ENCODE measurements at places on chromosomes 5 and 9.

DNA sequence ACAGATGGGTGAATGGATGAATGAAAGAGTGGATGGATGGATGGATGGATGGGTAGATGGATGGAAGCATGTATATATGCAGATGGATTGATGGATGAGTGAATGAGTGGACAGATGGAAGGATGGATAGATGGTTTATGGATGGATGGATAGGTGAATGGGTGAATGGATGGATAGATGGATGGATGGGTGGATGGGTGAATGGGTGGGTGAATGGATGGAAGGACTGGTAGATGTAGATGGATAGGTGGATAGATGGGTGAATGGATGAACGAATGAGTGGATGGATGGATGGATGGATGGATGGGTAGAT is 85.1 kb downstream of the COL5A1 start:
- no peak for DNase-seq

- no peak for DNase-seq
Observed at GRCh38 chr5:91423871-91424270, 40.8 kb upstream of the ARRDC3 start.

DNA sequence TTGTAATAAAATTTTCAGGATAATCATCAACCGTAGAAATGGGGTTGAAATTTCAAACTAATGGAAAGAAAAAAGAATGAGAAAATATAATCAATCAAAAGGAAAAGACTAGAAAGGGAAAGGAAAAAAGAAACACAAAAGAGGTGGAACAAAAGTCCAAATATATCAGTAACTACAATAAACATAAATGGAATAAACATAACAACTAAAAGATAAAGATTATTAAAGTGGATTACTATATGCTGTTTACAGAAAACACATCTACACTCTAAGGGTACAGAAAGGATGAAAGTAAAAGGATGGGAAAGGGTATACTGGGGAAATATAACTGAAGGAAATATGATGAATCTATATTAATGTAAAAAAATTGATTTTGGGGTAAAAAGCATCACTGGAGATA is 43.0 kb downstream of the AHRR start:
- no peak for DNase-seq

DNA sequence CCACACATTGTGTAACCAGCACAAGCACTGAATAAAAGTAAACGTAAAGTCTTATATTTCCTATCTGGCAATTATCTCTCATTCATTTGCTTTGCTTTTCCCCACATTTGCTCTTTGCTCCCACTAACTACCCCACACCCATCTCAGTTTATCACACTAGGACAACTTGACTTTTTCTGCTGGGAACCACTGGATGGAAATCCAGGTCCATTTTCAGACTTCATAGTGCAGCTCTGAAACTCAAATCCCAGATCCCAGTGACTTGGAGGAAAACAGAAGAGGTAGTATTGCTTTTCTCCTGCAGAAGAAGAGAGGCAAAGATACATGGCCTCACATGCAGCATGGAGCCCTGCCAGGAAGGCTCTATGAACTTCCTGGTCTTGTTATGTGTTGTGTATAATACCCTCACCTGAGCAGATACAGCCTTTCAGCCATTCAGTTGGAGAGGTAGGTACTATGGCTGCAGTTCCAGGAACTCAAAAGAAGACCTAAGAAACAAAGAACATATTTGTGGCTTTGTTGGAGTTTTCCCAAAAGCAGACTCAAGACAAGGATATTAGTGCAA is 90.0 kb upstream of the NIPBL start:
- DNase-seq: no peak

- DNase-seq: no peak
Observed at GRCh38 chr5:74149395-74149794, 491.1 kb downstream of the ENC1 start.

GRCh38 chr9:86925686-86926085 is 21.6 kb downstream of the GAS1 start:
- no peak for DNase-seq

DNA sequence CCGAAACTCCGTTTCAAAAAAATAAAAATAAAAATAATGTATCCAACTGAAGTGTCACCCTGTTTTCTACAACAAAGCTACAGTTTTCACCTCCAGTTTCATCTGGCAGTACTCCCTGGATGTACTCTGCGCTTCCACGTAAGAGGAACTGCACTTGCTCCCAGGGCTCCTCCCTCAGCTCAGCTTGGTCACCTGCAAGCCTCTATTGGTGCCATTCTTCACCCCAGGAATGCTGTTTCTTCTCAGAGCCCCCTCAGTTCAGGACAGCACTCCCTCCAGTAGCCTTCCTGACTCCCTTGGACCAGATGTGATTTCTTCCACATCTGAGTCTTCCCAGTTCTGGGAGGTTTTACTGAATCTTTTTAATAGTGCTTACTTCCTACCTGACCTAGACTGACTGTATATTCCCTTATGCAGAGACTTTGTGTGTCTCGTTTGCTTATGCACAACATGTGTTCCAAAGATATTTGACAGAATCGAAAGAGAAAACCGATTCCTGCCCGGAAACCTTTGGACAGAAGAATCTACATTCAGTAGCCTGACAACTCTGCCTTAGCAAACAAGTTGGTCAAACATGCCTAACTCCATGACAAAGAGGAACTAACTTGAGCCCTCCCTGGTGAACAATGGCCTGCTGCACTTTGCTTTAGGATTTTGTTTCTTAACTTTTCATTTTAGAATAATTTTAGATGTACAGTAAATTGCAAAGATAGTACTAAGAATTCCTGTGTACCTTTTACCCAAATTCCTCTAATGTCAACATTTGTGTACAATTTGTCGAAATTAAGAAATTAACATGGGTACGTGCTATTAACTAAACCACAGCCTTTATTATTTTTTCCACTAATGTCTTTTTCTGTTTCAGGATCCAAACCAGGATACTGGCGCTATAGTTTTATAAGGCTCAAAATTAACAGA is 814 bp downstream of the CCDC125 start:
- no peak for DNase-seq

GRCh38 chr5:134524826-134525682 is at the start of gene JADE2:
Gene JADE2 (plus strand): TSS chr5:134525670. CDS start chr5:134535858, 10,188 bp downstream.
- peak; percentile 37 for DNase-seq

GRCh38 chr5:137136991-137137632 is 362.0 kb downstream of the SPOCK1 start:
- DNase-seq: no peak

DNA sequence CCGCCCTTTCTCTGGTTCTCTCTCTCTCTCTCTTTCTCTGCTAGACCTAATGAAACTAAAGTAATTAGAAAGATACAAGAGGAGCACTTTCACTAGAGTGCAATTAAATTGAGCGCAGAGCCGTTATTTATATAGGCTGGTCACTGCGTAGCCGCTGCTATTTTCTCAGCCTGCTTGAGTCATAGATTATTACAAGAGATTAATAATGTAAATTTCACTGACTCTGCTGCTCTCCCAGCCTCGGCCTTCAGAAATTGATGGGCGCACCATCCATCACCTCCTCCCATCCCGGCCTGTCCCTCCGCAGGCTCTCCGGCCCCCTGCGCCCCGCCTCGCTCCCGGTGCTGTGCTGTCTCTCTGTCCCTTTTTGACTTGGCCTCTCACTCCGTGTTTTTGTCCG is 268.0 kb upstream of the MVB12B start:
- DNase-seq: no peak

DNA sequence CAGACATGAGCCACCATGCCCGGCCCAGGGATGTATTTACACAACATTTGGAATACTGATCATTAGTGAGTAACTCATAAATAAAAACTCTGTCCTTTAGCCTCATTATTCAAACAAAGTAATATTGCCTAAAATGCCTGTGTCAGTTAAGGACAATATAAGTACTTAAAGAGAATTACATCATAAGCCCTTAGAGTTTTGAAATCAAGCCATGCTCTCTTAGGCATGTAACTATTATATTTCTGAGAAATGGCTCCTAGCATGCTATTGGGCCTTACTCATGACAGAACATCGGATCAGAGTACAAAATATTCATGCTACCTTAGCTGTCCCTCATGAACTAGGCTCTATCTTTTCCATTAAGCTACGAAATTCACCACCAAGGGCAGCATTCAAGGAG is 309.3 kb downstream of the CHSY3 start:
- DNase-seq: no peak

- DNase-seq: peak; percentile 15
Observed at GRCh38 chr5:96434201-96434645, 1.2 kb upstream of the PCSK1 start.

DNA sequence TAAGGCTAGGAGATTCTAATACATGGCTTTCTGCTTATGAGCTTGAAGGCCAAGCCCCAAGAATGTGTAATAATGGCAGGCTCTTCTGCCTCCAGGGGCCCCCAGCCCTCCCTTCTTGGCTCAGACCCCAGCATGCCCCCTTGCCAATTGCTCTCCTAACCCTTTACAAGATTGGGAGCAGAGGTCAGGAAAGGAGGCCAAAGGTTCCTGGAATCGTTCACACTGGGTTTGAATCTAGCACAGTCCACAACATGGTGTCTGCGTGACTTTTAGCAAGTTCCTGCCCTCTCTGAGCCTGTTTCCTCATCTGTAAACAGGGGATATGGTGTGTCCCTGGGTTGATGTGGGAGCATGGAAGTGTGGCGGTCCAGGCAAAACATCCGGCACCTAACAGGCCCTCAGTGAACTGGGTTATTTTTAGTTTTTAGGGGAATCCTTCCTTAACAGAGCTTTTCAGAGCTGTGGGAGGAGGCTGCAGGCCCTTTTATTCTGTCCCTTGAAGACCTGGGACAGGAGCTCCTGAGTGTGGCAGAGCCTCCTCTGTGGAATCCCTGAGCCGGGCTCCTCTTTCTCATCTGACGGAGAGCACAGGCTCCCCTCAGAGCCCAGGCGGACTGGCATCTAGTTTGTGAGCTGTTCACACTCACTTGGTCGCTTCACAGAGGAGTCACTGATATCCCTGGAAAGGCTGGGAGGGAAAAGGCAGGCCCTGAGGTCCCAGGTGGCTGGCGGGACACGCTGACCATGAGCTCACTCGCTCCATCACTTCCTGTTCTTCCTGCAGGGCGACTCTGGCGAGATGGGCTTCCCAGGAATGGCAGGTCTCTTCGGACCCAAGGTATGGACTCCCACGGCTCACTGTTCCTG is 23.4 kb upstream of the ORM1 start:
- no peak for DNase-seq

- DNase-seq: no peak
Observed at GRCh38 chr5:173208296-173208695, 26.7 kb downstream of the NKX2-5 start.

DNA sequence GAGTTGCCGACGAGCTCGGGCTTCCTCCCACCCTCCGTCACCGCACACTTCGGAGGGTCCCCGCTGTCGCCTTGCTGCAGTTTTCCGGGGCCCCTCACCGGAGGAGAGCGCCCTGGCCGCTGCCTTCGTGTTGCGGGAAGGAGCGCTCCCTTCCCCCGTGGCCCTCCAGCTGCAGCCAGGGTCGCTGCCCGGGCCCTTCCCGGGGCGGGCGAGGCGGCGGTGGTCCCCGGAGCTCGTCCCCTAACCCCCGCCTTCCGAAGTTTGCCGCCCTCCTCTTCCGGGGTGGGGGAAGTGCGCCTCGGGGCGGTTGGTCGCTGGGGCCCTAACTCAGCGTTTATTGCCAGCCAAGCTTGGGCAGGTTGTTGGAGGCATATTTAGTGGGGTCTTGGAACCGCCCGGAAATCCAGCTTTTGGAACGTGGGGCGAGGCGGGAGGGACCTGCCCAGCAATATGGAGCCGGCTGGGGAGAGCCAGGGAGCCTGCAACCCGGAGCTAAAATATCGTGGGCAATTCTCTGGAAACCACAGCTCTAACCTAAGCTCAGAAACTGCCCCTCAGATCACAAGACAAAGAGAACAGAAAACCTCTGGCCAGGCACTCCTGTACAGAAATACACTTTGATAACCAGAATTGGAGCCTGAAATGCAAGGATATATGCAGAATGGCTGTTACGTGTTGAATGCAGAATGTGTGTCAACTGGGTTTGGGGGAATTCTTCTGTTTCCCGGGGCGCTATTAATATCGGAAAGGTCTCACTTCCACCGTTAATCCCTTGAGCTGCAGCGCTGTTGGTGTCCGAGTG is 890 bp downstream of the PIK3R1 start:
- peak; percentile 47 for DNase-seq

All from stimulated activated CD8-positive, alpha-beta memory T cell treated with anti-CD3 and anti-CD28 coated beads, Interleukin-7, amount 100 ng/mL, for 24 hours (primary cell).